NCI-H1694 (cell line): ENCODE measurements at places on chromosomes 2 and 18.

DNA sequence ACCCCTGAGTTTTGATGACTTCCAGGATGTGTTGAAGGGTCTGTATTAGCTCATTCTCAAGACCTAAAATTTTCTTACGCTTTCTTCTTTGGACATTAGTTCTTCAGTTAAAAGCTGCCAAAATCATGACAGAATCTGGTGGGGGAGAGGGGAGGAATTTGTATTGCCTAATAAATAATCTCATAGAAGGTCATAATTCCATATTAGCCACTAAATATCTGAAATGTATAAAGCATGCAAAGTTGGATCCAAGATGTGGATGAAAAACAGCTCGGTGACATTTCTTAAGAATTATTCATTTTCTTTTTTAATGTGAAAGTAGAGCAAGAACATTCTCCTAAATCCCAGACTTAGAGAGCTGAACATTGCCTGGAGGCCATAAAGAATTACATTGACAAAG is 120.1 kb downstream of the MMADHC start:
- no peak for DNase-seq

GRCh38 chr2:182240862-182241371 is 185.9 kb downstream of the PDE1A start:
- DNase-seq = no peak

- DNase-seq = no peak
Measured at GRCh38 chr2:234286118-234286598, 210.7 kb downstream of the ARL4C start.

DNA sequence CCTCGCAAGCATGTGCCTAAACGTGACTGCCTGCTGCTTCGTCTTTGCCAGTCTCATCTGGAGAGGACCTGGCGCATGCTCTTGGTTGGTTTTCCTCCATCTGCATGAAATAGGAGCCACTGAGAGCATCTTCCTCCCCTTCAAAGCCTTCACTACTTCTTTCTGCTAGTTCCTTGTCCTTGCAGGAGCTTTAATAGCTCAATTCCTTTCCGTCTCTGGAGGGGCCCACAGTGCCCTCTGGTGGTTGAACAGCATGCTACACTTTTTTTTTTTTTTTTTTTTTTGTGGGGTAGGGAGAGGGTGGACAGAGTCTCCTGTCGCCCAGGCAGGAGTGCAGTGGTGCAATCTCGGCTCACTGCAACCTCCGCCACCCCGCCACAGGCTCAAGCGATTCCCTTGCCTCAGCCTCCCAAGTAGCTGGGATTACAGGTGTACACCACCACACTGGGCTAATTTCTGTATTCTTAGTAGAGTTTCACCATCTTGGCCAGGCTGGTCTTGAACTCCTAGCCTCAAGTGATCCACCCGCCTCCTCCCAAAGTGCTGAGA is 59.6 kb downstream of the SP110 start:
- DNase-seq = peak; percentile 19

- no peak for DNase-seq
Measured at GRCh38 chr2:59096973-59097372, 855.8 kb upstream of the FANCL start.

- no peak for DNase-seq
Measured at GRCh38 chr2:60385648-60386047, 167.8 kb downstream of the BCL11A start.

DNA sequence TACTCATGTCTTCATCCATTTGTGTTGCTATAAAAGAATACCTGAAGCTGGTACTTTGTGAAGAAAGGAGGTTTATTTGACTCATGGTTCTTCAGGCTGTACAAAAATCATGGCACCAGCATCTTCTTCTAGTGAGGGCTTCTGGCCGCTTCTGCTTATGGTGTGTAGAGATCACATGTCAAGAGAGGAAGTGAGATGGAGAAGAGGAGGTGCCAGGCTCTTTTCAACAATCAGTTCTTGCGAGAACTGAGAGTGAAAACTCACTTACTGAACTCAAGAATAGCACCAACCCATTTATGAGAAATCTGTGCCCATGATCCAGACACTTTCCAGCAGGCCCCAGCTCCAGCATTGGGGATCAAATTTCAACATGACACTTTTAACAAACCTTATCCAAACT is 30.0 kb upstream of the BARD1 start:
- no peak for DNase-seq

DNA sequence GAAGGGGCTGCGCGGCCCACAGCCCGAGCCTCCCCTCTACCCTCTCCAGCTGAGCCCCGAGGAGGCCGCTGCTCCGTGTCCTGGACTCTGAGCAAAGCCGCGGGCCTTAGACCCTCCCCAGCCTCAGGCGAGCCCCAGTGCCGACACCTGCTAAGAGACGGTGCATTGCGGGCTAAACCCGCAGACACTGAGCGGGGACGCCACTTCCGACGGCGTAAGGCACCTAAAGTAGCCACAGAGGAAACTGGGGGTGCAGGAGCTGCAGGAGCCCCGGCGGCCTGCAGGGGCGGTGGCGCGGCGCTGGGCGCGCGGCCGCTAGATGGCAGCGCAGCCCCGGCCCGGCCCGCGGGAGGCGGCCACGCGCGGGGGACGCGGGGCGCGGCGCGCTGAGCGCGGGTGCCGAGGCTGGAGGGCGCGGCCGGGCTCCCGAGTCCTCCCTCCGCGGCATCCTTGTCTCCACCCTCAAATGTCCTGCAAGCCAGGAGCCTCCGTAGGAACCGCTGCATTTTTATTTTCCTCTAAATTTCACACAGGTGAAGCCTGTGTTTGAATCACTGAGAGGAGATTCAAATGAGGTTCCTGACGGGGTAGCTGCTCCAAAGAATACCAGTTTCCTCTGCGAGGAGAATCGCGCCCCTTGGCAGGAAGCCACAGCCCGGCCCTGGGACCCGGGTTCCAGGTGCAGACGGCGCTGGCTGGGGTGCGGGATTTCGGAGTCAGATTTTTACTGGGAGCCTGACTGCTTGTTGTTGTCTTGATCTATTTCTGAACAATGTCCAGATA is 650.5 kb downstream of the GALR1 start:
- no peak for DNase-seq

DNA sequence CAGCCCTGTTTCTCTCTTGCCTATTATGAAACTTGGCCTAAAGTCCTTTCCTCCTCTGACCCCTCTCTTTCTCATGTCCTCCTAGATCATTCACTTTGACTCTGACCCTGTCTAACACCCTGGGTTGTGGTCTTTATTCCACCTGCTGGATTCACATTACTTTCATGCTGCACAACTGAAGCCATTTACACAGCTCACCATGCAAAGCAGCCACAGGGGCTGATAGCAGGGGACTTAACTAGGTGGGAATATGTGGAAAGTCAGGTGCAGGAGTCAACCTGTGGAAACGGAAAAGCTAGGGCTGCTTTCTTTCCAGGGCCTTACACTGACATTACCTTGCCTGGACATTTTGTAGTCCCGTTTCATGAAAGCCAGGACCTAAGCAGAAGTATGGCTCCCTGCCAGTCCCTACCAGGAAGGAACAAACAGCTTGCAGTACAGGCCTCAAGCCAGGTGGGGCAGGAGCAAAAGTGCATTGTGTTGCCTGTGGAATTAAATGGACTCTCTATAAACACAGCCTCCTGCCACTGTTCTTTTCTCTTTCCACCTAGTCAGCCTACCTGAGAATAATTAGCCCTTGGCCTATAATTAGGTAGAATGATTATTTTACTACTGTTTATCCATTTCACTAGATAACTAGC is 11.8 kb downstream of the MAPRE3 start:
- DNase-seq = peak; percentile 51

GRCh38 chr18:3615374-3615985 is 165.5 kb downstream of the TGIF1 start:
- DNase-seq = no peak

DNA sequence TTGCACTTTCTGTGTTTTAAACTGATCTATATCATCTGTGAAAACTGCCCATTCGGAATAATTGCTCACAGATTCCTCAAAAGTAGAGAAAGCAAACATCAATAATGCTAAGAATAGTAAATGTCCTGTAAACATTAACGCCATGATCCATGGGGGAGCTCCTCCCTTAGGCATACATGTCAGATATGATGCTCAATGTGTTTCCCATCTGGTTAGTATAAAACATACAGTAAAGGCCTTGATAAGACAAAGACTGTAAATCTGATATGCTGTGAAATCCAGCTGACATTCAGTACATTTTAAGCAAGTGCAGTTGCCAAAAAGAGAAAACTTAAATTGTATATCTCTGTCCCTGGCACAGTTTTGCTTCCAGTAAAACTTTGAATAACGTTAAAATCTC is 2.1 kb downstream of the DSEL start:
- DNase-seq = no peak

GRCh38 chr2:182912518-182912915 is 46.1 kb upstream of the FRZB start:
- DNase-seq = no peak

DNA sequence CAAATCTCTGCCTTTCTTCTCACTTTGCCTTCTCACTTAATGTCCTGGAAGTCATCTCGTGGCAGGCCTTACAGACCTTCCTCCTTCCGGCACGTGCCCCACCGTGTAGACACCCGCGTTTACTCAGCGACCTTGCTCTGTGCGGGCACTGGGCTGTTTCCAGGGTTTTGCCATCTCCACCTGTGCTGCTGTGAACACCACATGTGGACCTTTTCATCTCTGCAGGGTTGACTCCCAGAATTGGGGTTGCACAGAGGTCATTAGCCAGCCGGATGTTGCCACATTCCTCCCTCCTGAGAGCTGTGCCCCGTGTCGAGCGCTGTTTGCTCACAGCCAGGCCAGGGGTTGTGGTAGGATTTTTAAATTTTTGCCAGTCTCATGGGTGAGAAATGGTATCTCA is 25.4 kb downstream of the KCNG2 start:
- no peak for DNase-seq

DNA sequence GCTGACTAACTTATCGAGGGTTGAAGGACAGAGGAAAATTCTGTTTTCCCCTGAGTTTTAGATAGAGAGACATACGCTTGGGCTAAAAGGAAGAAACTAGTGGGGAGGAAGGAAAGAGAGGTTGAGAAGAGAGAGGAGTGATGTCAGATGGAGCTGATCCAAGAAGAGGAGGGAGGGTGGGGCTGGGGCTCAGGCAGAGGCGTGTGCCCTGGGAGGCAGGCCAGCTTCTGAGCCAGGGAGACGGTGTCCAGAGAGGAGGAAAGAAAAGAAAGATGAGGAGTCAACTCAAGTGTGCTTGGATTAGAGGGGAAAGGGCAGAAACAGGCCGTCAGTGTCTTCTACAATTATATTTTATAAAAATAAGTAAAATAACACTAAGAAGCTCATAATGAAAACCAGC is 56.2 kb downstream of the EMILIN2 start:
- no peak for DNase-seq
